ENCODE measurements at places on chromosomes 7 and 10.

GRCh38 chr7:5375925-5376324, 47.7 kb downstream of the TNRC18 start:
- DNase-seq, result no peak

GRCh38 chr10:47047577-47048525, 136.6 kb downstream of the PTPN20 start:
- peak; percentile 84 for DNase-seq

DNA sequence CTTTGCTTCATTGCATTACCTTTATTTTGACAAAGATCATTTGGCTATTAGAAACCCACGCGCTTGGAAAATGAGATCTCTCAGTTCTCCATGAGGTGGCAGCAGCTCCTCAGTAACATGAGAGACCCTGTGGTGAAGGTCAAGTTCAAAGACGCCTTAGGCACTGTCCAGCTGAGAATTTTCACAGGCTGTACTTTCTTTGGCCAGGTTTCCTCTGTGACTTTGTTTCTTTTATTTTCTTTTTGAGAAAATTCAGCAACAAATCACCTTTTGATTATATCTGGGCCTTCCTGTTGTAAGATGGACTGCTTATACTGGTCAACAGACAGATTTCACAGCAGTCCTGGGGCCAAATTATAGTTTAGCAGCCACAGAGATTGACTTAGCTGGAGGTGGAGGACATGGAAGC, 54.5 kb downstream of the RAB18 start:
- DNase-seq, result peak; percentile 50

DNA sequence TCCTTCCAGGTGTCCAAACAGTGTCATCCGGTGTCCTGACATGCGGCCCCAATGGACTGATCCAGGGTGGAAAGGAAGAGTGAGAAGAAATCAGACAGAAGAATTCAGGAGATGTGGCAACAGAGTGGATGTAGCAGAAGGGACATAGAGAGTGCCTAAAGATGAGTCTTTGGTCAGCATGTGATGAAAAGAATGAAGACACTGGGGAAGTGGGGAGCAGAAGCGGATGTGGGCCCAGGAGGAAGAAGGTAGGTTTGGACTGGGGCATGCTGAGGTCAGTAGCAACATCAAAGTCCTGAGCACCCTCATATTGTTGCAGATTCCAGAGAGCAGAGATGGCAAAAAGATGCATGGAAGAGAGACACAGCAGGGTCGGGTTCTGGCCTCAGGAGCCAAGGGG, 71.8 kb upstream of the STEAP1B start:
- no peak for DNase-seq

DNA sequence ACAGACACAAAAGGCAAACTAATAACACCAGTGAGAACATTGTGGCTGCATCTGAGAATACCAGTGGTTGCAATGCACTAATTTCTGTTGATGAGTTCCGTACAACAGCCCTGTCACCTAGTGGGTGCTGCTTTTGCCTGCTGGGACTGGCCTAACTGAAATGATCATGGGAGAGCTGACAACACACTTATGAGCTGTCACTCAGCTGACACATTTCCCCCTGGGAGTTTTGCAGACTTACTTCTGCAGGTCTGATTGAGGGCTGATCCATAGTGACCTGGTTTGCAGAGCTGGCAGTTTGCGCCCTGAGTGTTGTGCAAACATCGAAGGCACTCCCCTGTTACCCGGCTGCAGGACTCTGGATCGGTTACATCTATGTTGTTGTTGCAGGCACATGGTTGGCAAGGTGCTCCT, 60.6 kb upstream of the LAMB1 start:
- no peak for DNase-seq

DNA sequence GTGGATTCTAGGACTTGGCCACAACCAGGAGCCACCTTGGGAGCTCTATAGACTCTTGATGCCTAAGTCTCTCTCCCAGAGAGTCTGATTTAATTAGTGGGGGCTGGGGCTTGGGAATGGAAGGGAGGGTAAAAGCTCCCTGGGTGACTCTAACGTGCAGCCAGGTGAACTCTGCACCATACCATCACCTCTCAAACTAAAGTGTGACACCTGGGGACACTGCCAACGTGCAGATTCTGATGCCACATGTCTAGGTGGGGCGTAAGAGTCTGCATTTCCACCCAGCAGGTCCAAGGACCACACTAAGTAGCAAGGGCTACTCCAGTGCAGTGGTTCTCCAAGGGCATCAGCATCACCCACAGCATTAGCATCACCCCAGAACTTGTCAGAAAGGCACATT, 28.3 kb downstream of the LRRC20 start:
- no peak for DNase-seq

DNA sequence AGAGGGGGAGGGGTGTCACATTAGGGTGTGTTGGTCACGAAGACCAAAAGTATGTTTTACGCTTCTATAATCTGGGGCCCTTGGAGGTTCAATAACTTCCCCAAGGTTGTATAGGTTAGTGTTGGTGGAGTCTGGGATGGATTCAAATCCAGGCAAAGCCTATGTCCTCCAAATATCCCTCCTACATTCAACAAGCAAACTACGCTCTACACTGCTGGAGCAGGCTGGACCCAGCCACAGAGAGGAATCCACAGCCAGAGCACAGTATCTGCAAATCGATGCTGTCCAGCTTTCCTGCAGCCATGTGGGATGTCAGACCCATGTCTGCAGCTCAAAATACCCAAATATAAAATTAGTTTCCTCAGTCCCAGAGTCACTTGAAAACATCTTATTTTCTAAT, 198.0 kb downstream of the COBL start:
- DNase-seq, result no peak

DNA sequence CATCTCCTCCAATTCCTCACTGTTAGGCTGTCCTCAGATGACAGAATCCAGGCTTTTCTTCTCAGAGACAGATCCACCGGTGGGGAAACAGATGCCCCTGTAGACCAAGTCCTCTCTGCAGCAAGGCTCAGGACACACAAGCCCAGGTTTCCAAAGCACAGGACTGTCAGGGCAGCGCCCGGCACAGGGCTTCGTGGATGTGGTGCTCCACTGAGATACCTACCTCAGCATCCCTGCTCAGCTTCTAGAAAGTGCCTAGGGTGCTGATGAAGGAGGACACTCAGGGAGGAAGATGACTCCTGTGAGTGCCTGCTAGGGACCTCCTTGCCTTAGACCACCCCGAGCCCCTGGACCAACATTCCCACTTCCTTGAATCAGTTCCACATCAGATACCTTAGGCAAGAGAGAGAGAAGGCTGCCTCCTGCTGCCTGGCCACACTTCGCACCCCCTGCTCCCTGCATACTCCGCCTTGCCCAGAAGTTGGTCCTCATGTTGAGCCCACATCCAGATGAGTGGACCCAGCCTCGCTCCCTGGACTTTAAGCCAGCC, 8.9 kb upstream of the RBP3 start:
- DNase-seq, result no peak

GRCh38 chr10:74576586-74576985, 249.8 kb upstream of the KAT6B start:
- DNase-seq, result no peak

DNA sequence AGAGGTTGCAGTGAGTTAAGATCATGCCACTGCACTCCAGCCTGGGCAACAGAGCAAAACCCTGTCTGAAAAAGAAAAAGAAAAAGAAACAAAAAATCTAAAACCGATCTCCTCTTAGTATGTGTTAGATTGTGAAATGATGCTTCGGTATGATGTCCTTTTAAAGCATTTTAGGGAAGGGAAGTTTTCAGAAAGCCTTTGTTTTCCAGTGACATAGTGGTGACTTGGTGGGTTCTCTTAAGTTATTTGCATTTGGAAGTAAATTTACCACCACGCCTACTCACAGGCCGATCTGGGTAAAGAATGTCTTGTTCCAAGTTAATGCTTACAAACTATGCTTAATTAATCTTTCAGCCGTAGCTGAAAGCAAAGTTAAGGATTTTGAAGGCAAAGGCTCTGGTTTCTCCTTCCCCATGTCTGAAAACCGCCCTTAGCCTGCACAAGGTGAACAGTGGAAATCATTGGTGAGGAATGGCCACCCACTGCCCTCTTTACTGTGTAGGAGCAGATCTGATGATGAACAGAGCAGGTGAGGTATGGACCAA, 10.7 kb downstream of the MTURN start:
- DNase-seq, result no peak

DNA sequence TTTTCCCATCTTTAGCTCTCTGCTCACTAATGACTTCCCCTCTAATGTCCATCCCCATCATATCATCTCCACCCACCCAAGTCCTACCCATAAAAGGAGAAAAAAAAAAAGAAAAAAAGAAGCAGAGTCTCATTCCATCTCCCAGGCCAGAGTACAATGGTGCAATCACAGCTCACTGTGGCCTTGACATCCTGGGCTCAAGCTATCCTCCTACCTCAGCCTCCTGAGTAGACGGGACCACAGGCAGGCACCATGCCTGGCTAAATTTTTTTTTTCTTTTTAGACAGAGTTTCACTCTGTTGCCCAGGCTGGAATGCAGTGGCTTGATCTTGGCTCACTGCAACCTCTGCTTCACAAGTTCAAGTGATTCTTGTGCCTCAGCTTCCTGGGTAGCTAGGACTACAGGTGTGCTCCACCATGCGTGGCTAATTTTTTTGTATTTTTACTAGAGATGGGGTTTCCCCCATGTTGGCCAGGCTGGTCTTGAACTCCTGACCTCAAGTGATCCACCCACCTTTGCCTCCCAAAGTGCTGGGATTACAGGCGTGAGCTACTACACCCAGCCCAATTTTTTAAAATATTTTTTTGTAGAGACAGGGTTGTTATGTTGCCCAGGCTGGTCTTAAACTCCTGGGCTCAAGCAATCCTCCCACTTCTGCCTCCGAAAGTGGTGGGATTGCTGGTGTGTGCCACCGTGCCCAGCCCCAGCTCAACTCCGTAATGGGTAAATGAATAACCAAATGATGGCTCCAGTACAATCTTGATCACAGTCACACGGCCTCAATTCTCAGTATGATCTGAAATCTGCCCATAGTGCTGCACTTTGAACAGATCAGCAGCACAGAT, 24.6 kb upstream of the SGMS1 start:
- DNase-seq, result no peak

- no peak for DNase-seq
Observed at GRCh38 chr10:71274901-71275796, 43.9 kb upstream of the SLC29A3 start.

DNA sequence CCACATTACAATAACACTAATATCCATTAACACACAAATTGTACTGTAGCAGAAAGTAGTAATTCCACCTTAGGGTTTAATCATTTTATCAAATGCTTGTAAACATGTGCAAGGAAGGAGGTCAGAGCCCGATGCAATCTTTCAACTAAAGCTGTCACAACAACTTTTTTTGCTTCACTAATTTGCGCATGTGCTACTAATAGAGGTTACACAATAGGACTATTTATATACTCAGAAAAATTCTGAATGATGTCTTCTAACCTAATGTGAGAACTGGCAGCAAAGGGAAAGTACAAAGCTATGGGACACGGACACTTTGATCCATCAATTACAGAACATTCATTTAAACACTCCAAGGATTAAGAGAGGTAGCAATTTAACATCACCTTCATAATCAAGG, 244.4 kb downstream of the CHCHD3 start:
- DNase-seq, result peak; percentile 33

DNA sequence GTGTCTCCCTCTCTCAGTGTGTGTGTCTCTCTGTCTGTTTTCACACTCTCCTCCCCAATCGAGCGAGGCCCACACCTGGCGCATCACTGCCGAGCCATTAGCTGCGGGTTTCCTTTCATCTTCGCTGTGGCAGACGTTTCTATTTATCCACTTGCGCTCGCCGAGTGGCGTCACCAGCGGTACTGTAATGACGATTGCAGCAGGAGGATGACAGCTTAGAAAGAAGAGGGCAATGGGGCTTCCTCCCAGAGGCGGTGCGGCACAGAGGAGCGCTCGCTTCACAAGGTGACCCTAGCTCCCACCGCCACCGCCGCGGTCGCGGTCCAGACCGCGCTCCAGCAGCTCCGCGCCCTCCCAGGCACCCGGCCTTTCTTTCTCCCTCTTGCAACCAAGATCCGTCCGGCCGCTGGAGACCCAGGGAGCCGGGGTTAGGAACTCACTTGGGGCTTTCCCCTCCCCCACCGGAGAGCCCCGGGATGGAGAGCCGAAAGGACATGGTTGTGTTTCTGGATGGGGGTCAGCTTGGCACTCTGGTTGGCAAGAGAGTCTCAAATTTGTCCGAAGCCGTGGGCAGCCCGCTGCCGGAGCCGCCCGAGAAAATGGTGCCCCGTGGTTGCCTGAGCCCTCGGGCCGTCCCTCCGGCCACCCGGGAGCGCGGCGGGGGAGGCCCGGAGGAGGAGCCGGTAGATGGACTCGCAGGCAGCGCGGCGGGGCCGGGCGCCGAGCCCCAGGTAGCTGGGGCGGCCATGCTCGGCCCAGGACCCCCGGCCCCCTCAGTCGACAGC, at the start of gene EVX1:
Gene EVX1, plus strand, starts transcription at position 248 of the 785 bp plus-strand sequence. Its CDS starts 229 bp downstream, at position 477.
- no peak for DNase-seq

DNA sequence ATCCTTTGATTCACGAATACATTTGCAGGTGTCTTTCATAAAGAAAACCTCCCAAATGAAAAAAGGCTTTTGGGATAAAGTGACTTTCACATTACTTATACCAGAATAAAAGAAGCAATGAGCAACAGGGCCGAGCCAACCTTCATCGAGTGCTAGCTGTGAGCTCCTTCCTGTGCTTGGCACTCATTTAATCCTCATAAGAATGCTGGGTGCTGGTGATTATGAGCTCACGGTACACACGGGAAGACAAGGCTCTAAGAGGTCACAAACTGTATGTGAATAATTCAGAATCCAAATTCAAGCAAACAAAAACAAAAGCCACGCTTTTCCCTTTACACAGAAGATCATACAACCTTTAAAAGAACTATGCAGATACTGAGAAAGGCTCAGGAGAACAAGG, 156.2 kb downstream of the COBL start:
- no peak for DNase-seq

GRCh38 chr10:106147021-106147420, 1017.5 kb downstream of the SORCS1 start:
- no peak for DNase-seq

GRCh38 chr10:34213805-34214197, 601.3 kb downstream of the PARD3 start:
- no peak for DNase-seq

DNA sequence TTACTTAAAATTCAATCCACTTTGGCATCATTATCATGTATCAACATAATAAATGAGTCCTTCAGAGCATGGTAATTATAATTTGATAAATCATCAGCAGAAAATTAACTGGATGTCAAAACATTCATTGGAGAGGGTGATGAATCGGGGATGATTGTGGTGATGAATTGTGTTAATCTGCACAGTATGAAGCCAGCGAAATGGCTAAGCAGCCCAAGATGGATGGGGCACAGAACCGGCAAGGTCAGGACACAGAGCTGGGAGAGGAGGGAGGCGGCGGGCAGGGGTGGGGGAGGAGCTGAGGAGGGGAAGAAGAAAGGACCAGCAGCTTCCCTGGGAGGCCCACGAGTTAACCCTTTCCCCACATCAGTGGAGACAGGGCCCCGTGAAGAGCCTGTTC, 536.1 kb downstream of the LRMDA start:
- no peak for DNase-seq

Measured in fibroblast of the aortic adventitia (primary cell).